ENCODE measurements at places on chromosomes 11 and 22.

DNA sequence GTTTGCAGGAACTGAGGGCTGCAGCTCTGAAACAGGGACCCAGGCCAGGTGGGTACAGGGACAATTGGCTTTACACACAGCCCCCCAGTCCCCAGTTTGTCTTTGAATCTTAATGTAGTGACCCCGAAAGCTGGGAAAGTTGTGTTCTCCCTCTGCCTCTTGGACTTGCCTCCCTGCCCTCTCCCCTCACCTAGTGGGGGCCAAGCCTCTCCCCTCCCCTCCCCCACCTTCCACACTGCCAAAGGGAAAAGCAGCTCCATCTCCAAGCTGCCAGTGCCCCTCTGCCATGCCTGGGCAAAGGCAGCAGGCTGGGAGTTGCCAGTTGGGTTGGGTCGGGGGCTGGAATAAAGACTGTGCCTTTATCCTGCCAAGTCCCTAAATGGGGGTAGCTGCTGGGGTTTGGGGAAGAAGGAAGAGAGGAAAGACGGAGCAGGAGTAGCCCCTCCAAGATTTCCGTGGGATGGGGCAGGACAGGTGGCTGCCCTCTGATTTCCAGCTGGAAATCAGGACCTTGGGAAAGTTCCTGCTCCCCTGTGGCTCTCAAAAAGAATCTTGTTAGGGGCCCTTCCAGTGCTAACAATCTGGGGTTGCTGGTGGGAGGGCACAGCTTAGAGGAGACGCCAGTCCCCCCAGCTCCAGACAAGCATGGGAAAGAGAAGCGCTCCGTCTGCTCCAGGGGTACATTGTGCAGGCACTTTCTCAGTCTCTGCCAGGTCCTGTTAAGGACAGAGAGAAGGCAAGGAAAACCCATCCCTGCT, 2.8 kb upstream of the CLCF1 start:
- DNase-seq = no peak

DNA sequence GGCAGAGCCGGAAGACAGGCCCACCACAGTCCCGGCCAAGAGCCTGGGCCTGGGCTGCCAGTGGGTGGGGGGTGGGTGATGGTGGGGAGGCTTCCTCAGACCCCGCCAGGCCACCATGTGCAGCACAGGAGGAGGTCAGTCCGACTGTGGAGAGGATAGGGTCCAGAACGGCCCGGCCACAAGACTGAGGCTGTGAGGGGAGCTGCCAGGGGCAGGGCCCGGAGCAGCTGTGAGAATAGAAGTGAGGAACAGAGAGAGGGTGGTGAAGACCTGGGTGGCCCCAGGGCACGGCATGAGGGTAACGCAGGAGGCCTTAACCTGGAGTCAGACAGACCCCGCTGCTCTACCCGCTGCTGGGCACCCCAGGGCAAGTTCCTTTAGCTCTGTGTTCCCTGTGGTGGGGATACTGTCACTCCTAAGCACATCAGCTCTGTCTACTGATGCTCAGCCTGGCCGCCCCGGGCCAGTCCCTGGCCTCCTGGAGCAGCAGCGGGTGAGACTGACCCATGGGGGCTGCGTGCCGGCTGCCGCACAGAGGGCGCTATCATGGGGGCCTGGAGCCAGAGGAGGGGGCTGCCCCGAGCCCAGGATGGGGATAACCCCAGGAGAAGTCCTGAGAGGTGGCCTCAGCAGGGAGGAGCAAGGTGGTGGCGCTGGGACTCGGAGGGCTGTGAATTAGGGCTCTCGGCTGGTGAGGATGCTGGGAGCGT, 1.7 kb downstream of the FERMT3 start:
- DNase-seq = no peak

DNA sequence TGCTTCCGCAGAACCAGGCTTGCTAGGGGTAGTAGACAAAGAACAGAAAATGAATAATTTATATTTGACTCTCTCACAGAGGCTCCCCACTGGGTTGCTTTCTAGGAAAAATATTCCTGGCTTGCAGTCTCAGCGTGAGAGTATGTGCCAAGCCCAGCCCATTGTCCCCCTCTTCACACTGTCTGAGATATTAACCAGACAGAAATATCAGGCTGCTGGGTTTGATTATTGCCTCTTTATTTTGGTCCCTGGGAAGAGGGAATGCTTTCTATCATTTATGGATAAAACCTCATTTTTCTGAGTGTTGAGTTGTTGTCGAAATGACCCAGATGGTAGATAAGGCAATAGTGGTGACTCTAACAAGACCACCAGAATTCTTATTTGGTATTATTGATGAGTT, 367.9 kb downstream of the METTL15 start:
- no peak for DNase-seq

DNA sequence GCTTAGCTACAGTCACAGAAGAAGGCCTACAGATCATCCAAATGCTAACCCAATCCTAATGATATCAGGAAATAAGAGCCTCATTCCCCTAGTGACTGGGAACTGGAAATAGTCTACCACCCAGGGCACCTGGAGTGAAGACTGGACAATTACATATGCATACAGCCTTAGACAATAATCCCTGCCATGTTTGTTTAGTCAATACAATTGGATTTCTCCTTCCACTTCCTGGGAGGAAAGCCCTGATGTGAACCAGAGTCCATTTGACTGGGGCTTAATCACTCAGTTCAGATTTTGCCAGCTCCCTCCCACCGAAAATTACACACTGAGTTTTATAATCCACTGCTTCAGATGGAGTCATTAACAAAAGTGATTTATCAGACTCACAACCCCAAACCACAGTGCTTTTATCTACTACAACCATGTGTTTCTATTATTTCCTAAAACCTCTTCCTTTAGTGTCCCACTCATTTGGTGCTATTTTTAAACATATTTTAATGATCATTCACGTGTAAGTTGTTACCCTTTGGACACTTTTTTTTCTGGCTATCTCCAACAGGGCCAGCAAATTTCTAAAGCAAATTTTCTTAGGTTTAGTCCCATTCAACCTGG, 29.9 kb downstream of the CWF19L2 start:
- no peak for DNase-seq

GRCh38 chr11:33690290-33691065, 10.1 kb downstream of the C11orf91 start:
- no peak for DNase-seq

DNA sequence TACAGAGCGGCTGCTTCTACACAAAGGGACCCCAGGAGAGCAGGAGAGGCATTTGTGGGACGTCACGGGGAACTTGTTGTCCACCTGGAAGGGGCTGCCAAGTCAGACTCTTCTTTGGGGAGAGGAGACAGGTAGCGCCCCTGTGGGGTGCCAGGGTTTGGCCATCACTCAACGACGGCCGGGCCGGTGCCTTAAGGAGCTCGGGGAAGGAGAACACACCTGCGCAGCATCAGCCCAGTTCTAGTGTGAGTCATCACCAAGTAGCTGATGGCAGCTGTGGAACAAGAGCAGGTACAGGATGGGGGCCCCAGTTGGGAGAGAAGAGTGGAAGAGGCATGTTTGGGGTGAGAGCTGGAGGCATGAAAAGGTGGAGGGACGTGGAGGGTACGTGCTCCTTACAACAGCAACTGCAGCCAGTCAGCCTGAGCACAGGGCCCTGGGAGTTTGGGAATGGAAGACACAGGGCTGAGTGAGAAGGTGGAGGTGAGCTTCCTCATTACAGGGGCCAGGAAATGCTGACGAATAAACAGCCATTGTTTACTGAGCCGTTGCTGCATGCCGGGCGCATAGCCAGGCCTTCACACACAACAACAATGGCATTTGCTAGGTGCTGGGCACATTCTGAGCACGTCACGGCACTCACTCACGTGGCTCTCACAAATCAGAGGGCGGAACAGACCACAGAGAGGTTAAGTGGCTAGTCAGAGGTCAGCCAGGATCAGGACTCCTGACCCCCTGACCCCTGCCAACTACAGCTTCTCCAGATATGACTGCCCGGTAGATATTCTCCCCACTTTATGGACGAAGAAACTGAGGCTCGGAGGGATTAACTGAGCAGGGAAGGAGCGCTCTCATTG, 29.1 kb upstream of the TP53I11 start:
- no peak for DNase-seq

DNA sequence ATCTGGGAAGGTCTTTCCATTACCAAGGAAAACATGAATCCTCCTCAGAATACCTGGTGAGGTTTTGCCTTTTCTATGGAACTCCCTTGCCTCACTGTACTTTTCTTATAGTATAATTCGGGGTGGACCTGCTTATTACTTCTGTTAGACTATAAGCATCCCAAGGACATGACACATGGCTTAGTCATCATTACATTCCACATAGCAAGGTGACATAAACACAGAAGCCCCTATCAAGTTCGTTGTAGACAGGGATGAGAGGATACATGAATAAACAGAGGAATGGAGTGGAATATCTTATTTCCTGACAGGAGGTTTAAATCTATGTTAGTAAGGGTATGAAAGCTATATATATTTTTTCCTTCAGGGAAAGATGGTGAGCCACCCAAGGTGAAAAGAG, 532.2 kb upstream of the CCDC90B start:
- DNase-seq = no peak

DNA sequence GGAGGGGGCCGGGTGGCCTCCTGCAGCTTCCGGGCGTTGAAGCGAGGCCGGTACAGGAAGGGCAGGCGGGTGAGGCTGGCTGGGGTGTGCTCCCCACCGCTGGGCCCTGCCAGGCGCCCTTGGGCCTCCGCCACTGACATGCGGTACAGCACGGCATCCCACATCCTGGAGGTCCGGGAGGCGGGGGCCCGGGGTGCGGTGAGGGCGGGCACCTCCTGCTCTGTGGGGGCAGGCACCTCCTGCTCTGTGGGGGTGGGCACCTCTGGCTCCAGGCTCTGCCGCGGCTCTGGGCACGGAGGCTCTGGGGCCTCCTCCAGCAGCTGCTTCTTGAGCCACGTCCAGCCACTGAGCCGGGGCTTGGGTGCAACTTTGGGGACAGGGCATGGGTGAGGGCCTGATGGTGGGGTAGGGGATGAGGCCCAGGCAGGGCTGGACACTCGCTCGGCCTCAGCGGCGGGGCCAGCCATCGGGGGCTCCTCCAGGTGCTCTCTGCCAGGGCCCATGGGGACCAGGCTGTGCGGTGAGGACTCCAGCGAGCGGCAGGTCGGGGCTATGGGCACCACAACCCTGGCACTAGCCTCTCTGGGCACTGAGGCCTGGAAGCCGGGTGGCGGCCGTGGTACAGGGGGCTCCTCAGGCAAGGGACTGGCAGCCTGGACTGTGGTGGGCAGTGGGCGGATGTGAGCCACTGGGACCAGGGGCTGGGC, 2.3 kb downstream of the PRR33 start:
- DNase-seq = no peak

- peak; percentile 30 for DNase-seq
Observed at GRCh38 chr11:83827940-83828554, 541.9 kb upstream of the CCDC90B start.

GRCh38 chr11:45733176-45733575, 67.8 kb upstream of the CHST1 start:
- no peak for DNase-seq

GRCh38 chr11:2677127-2677526, 22.7 kb downstream of the KCNQ1OT1 start:
- no peak for DNase-seq

GRCh38 chr11:123184531-123184930, 10.5 kb downstream of the CLMP start:
- no peak for DNase-seq

DNA sequence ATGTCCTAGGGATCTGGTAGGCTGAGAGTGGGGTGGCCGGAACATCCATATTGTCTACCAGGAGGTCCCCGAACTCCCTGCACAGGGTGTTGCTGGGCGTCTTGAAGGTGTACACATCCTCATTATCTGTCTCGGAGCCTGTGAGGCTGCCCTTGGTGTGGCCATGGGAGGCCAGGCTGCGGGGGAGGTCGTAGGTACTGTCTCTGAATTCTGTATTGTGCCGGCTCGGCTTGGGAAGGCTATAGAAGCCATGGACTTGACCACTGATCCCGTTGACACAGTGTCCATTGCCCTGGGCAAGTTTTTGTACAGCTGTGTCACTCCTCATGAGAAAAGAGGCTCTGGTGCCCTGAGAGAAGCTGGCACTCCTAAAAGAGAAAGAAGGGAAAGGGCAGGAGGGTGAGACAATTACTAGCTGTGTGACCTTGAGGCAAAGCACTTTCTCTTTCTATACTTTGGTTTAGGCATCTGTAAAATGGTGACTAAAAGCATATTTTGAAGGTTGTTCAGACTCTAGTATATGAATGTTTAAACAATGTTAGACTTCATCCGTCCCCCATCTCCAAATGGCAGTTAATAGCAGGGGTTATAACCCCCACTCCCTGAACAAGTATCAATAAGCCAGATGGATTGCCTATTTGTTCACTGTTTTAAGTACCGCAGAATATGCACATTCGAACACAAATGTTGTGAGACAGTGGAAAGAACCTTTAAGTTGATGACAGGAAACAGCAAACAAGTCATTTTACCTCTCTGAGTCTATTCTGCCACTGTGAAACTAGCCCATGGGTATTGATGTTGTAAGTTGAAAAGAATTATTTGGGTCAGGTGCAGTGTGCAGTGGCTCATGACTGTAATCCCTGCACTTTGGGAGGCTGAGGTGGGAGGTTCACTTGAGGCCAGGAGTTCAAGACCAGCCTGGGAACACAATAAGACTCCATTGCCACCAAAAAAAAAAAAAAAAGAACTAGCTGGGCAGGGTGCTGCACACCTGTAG, 38.3 kb downstream of the USP35 start:
- DNase-seq = no peak

DNA sequence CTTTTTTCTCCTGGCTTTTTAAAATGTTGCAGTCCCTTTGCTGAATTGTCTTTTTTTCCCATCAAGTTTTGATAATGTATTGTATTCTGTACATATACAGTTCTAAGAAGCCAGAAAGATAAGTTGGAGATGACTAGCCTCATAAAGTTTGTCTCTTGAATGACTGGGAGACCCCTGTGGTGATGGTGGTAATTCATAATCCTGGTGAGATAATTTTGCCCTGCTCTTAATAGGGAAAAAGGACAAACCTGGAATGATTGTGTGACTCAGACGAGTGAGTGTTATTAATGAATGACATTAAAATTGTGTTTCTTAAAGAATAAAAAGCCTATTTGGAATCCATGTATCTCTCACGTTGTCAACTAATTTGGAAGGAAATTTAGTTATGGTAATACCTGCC, 1.2 kb downstream of the HIKESHI start:
- DNase-seq = no peak
